ENCODE measurements at places on chromosomes 3 and 15.

DNA sequence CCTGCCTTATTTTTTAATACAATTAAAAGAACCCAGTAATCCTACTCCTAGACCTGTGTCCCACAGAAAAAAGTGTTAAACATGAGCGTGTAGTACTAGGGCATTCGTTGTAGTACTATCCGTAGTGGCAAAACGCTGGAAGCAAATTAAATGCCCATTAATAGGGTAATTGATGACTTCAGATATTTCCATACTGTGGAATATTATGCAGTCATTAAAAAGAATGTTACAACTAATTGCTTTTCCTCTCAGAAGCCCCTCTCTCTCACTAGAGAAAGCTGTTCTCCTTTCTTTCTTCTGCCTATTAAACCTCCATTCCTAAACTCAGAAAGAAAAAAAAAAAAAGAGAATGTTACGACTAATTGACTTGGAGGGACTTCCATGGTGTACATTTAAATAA is 2.7 kb downstream of the BBS4 start:
- DNase-seq: no peak

GRCh38 chr3:115638991-115639390 is 15.7 kb downstream of the GAP43 start:
- no peak for DNase-seq

GRCh38 chr3:108292905-108293328 is 3.4 kb upstream of the HHLA2 start:
- no peak for DNase-seq

GRCh38 chr3:26291840-26292239 is 330.7 kb upstream of the LRRC3B start:
- no peak for DNase-seq

GRCh38 chr3:30673425-30674341 is 67.3 kb downstream of the TGFBR2 start:
- DNase-seq: no peak

DNA sequence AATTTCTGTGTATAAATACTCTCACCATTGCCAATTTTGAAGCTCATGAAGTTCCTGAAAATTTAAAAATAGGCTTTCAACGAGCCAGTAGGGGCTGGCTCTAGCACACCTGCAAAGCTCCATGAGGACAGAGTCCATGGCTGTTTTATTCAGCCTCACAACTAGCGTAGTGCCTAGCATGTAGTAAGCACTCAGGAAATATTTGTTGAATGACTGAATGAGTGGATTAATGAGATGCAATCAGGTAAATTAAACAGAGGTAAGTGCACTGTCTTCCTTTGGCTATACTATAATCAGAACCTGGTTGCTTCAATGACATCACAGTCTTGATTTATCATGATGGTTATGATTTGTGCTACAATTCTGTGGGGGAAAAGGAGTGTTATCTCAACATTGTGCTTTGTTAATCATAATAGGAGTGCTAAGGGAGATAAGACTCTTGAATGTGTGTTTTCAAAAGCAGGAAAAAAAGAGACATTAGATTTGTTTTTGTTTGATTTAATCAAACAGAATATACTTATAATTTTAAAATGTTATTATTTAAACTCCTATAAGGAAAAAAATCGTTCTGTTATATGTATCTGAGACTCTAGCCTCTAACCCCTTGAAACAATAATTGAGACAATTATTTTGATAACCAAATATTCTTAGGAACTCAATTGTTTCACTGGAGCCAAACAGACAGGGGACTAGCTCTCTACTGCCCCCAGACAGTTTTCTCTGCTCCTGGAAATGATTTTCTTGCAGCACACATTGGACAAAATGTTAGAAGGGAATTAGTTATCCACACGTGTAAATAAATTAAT is 171.7 kb upstream of the ATP11B start:
- DNase-seq: no peak

DNA sequence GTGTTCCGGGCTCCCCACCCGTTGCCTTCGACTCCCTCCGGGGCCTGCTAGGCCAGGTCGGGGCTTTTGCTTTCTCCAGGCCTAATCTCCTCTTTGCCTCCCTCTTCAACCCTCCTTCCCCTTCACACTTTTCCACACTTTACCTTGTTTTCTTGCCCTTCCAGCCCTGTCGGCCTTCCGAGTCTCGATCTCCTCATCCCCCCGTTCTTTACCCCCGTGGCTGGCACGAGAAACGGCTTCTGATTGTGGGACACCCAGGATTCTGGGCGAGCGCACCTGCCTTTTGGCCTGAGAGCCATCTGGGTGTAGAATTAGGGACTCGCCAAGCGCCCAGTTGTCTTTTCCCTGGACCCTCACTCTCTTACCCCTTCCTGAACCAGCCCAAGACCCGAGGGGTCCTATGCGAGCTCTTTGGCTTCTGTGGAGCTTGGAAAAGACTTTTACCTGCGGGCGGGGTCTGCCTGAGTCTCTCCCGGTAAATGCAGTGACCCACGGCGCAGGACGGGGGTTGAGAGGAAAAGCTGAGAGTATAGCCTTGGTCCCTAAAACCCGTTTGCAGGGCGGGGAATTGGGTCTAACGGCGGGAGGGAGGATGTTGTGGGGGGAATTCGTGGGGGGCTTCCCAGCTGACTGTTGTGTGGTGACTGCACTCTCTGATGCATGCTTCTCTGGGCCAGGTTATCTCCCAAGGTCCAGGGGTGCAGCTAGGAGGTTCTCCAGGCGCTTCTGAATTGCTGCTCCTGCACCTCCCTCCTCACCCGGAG is 5.5 kb upstream of the ONECUT1 start:
- no peak for DNase-seq

GRCh38 chr3:58683001-58683458 is 16.5 kb upstream of the FAM3D start:
- DNase-seq: no peak

DNA sequence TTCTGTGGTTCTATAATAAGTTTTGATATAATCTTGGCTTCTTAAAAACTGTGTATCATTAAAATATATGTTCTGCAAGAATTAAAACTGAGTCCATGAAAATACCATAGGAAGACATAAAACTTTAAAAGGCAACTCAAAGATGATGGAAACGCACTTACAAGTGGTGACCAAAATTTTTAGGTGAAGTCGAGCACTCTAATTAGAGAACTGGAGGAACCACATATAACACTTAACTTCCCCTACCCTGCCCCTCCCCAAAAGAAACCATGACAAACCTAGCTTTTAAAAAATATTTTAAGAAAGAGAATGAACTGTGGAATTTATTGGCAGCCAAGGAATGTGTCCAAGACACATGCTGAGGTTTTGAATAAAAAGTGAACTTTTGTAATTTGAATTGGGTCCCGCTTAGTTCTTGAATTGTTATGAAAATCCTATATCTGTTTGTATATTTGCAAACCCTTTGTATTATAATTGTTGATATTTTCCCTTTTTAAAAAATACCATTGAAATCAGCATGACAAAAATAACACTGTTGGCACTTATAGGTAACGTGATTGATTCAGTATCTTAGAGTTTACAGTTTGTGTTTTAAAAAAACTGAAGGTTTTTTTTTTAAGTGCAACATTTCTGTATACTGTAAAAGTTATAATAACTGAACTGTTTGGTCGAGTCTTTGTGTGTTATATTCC is 7.7 kb downstream of the NR2F2 start:
- DNase-seq: no peak

- DNase-seq: no peak
These were observed 976.4 kb downstream of the CADM2 start for GRCh38 chr3:85935171-85935570.

- DNase-seq: no peak
These were observed 1105.4 kb downstream of the TUSC7 start for GRCh38 chr3:117814975-117815374.

DNA sequence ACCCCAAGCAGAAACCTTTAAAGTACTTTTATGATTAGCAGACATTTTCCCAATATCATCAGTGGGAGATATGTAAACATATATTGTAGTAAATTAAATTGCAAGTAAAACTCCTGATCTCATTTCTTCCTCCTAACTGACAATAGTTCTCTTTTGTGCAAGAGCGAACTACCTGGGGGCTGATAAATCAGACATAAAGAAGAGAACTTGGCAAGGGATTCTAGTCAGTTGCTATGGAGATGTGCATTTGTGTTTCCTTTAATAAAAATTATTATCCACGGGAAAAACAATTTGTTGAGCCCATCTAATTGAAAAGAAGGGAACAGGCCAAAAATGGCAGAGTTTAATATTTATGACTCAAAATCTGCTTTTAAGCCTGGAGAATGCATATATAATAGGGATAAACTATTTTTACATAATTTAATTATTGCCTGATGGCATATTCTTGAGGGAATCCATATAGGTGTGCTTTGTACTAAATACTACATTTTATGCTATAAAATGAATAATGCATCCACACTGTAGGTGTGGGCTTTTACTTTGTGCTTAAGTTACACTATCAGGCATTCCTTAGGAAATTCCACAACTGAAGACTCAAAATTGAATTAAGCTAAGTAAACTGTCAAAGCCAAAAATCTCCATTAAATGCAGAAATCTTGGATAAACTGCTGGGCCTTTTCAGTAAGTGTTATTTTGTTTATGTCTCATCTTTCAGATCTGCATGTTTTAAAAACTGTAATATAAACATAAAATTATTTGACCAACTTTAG is 258.1 kb downstream of the ERC2 start:
- no peak for DNase-seq

- DNase-seq: no peak
These were observed 175.0 kb downstream of the ATP10A start for GRCh38 chr15:25688166-25688565.

GRCh38 chr3:146672941-146673340 is 67.8 kb upstream of the PLSCR5 start:
- no peak for DNase-seq

- DNase-seq: no peak
These were observed 24.4 kb downstream of the THRB start for GRCh38 chr3:24470277-24470676.

All from activated T-helper 1 cell treated with anti-CD3 and anti-CD28 coated beads, Interleukin-2, amount 50 U/mL, for 16 hours (primary cell).